ENCODE measurements at places on chromosomes 3 and 15. TPM values are rescaled to one million over a fixed set of nuclear protein-coding genes. Genes with fewer than 3 reads are reported as not detected.

DNA sequence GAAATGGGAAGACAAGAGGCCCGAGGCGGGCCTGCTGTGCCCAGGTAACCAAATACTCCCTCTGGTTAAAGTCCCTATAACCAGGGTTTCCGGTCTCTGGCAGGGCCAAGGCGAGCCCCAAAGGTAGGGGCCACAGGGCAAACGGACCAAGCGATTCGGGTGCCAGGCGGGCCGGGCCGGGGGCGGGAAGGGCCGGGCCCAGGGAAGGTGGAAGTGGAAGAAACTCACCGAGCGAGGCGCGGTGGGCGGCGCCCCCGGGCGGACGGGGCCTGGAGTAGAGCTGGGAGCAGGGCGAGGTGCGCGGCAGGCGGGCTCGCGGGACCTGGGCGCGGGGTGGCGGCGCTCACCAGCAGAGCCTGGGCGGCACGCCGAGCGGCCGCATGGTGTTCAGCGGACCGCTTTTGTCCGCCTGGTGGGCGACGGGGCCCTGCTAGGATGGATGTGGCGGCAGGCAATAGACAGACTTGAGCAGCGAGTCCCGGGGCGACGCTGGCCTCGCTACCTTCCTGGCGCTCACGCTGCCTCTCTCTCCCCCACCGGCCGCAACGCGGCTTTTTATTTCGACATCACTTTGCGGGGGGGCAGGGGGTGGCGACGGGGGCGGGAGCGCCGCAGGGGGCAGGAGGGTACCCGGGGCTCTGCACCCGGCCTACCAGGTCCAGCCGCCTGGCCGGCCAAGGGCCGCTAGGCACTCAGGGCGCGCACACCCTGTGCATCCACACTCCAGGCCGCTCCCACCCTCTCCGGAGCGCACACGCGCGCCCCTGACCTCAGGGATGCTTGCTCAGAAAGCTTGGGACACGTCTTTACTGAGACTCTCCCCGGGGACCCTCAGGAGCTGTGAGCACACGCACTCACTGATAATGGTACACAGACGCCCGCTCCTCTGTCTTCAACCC, at the start of gene GATA2:
Gene GATA2, minus strand, starts transcription at position 531 of the 899 bp plus-strand sequence. CDS start 6,170 bp downstream, outside the sequence.
- DNase-seq, result no peak
- no peaks in the 10 kb centered on the region for H3K36me3 ChIP-seq
- peaks cover 59% of the 10 kb centered on the region for H3K4me1 ChIP-seq
- H3K27me3 ChIP-seq, result peaks cover 94% of the 10 kb centered on the region
- peak within 1 kb of the TSS; percentile 23 for H3K4me3 ChIP-seq

- no peaks in the 10 kb centered on the region for H3K4me1 ChIP-seq
- DNase-seq, result no peak
- H3K36me3 ChIP-seq, result no peaks in the 10 kb centered on the region
Measured at GRCh38 chr15:31027910-31028578, 36.6 kb upstream of the MTMR10 start.

GRCh38 chr15:41993472-41994170, 21.3 kb upstream of the EHD4 start:
- no peaks in the 10 kb centered on the region for H3K36me3 ChIP-seq
- DNase-seq, result no peak
- H3K4me3 ChIP-seq, result no peak overlapping the region
- H3K4me1 ChIP-seq, result no peaks in the 10 kb centered on the region
- H3K27me3 ChIP-seq, result no peaks in the 10 kb centered on the region

DNA sequence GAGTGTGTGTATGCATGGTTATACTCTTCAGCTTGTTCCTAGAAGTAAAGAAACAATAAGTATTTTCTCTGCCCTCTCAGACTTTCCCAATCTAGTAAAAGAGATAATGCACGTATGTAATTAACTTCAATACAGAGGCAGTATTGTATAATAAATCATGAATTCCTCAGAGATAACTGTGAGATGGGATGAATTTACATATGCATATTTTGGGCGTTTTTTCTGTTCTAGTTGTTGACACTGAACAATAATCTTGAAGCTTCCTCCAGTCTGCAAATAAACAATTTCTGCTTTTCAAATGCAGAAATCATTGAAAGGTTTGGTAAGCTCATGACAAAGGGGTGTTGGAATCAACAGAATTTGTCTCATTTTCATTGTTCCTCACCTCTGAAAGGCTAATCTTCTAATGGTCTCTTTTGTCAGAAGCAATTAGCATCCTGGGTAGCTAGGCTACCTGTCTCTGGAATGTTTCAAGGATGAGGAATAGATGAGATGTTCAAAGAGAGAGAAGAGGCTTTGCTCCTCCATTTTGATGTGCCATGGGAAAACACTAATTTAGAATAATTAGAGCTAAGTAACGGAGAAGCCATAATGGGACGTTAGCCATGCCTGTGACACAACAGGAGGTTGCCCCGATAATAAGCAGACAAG, 43.3 kb upstream of the SIAH2 start:
- DNase-seq, result no peak
- no peak overlapping the region for H3K27ac ChIP-seq
- no peaks in the 10 kb centered on the region for H3K27me3 ChIP-seq
- H3K36me3 ChIP-seq, result no peaks in the 10 kb centered on the region
- no peak overlapping the region for H3K4me3 ChIP-seq
- no peaks in the 10 kb centered on the region for H3K4me1 ChIP-seq

DNA sequence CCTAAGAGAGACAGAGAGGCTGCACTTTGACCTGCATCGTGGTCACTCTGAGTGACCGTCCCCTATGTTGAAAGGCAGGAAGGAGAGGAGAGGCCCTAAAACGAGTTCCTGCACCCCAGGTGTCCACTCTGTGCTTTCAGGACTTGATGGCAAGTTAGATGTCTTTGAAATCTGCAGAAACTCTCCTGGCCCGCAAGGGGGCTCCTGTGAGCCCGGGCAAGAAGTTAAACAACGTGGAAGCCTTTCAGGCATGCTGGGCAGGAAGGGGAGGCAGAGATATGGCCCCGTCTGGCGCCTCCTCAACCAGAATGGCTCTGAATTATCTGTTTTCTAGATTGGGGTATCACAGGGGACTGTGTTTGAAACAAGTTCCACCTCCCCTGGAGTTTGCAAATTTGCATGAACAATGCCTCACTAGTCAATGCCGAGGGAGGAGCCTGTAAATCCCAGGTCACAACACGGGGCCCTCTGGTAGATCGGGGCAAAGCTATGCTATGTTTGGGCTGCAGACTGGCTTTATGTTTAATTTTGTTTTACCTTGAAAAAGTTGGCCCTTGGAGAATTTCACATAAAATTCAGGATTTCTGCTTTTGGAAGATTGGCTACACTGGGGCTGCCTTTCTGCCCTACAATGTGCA, 9.8 kb downstream of the CTXND1 start:
- H3K4me1 ChIP-seq, result peaks cover 20% of the 10 kb centered on the region
- no peak overlapping the region for H3K27ac ChIP-seq
- H3K36me3 ChIP-seq, result no peaks in the 10 kb centered on the region
- H3K27me3 ChIP-seq, result peaks cover 38% of the 10 kb centered on the region
- DNase-seq, result no peak

DNA sequence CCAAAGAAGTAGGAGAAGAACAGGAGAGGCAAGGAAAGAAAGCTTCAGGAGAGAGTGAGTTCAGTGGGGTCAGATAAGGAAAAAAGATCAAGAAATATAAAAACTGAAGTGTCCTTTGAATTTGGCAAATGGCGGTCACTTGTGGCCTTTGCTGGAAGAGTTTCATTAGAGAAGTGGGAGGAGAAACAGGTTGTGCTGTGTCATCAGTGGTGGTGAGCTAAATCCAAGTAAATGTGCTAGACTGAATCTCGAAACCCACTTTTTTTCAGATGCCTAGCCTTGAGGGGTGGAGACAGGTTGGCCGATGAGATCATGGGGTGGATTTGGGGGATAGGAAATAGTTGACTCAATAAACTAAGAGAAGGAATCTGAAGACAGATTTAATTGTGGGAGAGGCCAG, 43.7 kb downstream of the CHRD start:
- H3K4me3 ChIP-seq, result no peak overlapping the region
- no peaks in the 10 kb centered on the region for H3K4me1 ChIP-seq
- DNase-seq, result no peak
- no peaks in the 10 kb centered on the region for H3K36me3 ChIP-seq

DNA sequence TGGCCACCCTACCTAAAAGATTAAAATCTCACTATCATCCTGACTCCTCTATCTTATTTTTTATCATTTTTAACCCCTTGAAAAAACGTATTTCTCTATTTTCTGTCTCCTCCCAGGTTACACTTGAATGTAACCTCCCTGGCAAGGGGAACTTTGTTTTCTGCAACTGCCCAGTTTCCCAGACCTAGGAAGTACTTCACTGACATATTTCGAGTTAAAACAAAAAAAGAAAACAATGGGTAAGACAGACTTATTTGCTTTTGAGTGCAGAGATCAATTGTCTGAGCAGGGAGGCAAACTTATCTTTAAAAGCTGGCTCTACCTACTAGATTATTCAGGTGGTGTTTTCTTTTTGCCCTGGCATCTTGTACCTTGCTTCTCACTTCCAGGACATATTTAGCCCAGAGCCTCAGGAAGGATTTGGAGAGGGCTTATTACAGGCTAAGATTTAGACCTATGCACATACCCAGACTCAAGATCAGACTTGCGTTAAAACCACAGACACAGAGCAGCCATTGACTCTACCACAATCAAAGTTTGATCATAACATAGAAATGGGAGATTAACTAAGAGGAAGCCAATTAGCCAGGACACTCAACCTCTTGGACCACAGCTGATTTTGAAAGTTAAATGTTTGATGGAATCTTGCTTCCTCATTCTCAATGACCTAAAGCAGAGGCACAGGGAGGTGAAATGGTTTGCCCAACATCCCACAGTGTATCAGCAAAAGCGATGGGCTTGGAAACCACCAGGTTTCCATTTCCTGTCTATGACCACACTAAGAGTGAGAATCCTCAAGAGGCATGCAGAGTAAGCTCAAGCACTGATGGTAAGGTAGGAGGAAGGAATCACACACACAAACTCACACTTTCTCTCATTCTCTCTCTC, 169.5 kb upstream of the THBS1 start:
- no peaks in the 10 kb centered on the region for H3K4me1 ChIP-seq
- no peaks in the 10 kb centered on the region for H3K27me3 ChIP-seq
- no peak overlapping the region for H3K4me3 ChIP-seq
- no peaks in the 10 kb centered on the region for H3K36me3 ChIP-seq

GRCh38 chr3:149299938-149300801, 33.3 kb downstream of the TM4SF18 start:
- H3K27me3 ChIP-seq, result no peaks in the 10 kb centered on the region
- H3K27ac ChIP-seq, result peak overlapping the region; percentile 74
- no peaks in the 10 kb centered on the region for H3K36me3 ChIP-seq
- no peak overlapping the region for H3K4me3 ChIP-seq

- H3K27ac ChIP-seq, result no peak overlapping the region
- peaks cover 33% of the 10 kb centered on the region for H3K36me3 ChIP-seq
- H3K4me1 ChIP-seq, result peaks cover 48% of the 10 kb centered on the region
- DNase-seq, result no peak
- no peak overlapping the region for H3K4me3 ChIP-seq
- H3K27me3 ChIP-seq, result no peaks in the 10 kb centered on the region
Measured at GRCh38 chr3:45109771-45110508, 36.2 kb downstream of the CDCP1 start.

DNA sequence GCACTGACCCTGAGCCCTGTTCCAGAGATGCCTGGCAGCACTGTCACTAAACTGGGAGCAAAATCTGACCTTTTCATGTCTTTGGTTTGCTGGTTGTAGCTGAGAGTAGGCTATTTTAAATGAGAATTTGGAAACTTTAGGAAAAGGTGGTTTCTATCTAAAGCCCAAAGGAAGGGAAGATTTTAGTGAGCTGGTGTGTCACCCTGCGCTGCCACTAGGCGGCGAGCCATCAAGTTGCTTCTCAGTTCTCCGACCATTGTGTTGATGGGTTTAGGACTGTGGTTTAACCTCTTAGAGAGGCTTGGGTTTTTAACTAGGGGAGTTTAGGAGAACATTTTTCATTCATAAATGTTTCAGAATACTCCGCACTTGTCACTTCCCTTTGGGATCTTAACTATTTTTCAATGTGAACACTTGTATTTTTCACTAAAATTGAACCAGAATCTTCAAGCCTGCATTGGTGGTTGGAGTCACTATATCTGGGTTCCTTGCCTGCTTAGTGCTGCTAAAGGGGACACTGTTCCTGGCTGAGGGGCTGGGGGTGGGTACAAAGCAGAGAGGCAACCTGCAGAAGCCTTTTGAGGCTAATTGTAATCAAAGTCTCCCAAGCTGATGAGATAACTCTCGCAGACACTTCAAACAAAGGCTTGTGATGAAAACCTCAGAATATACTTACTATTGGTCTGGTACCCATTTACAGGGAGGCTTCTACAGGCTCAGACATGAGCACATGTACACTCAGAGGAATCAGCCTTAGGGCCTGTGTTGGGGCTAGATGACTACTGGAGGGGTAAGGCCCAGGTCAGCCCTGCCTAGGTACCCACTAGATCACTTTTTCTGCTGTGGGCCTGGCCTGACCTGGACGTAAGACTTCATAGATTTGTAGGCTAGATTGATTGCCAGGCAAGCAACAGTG, 16.8 kb downstream of the EXOSC7 start:
- no peaks in the 10 kb centered on the region for H3K27me3 ChIP-seq
- no peak overlapping the region for H3K4me3 ChIP-seq
- peaks cover 43% of the 10 kb centered on the region for H3K36me3 ChIP-seq

GRCh38 chr15:84725001-84725491, 9.1 kb upstream of the SEC11A start:
- no peak overlapping the region for H3K4me3 ChIP-seq
- DNase-seq, result no peak
- no peaks in the 10 kb centered on the region for H3K36me3 ChIP-seq

GRCh38 chr3:101813817-101814440, 34.9 kb downstream of the NXPE3 start:
- H3K4me3 ChIP-seq, result no peak overlapping the region
- peaks cover 52% of the 10 kb centered on the region for H3K4me1 ChIP-seq
- peak; percentile 66 for DNase-seq

- H3K4me1 ChIP-seq, result no peaks in the 10 kb centered on the region
- no peaks in the 10 kb centered on the region for H3K27me3 ChIP-seq
- H3K4me3 ChIP-seq, result no peak overlapping the region
- no peak overlapping the region for H3K27ac ChIP-seq
- no peak for DNase-seq
Measured at GRCh38 chr3:144369129-144369879, 397.7 kb downstream of the DIPK2A start.

DNA sequence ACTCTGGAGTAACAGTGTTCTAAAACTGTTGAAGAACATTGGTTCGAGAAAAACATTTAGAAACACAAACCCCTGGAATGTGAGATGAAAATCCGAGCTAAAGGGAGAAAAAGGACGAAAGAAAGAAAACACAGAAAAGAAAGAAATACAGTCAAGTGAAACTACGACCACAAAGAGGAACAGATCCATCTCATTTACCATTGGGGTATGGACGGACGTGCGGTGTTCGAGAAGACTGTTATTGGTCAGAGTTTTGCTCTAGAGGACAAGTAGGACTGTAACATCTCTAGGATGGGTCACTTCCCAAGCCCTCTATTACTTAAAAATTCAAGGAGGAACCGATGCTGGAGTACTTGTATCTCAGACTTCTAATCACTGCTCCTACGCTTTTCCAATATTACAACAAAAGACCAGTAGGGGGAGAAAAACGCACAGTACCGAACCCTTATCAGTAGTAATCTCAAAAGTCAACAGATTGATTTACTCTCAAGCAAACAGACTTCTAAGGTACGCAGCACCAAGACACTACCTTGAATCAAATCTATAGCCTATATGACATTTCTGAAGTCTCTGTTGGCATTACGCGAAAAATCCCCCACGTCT, 1.1 kb upstream of the PIK3CA start:
- peak; percentile 89 for DNase-seq
- no peaks in the 10 kb centered on the region for H3K27me3 ChIP-seq
- peak overlapping the region; percentile 85 for H3K4me3 ChIP-seq
- H3K27ac ChIP-seq, result peak overlapping the region; percentile 97
- no peaks in the 10 kb centered on the region for H3K36me3 ChIP-seq

The RBP2 gene
- not detected for total RNA-seq

The PLSCR5 gene
- total RNA-seq, result not detected

The SPTBN5 gene
- 0.87 TPM for total RNA-seq

The CFAP92 gene
- total RNA-seq, result 0.87 TPM

The CTXND1 gene
- total RNA-seq, result 4.3 TPM

The SENP8 gene
- total RNA-seq, result 2.2 TPM

The CCR1 gene
- total RNA-seq, result 1.4 TPM

The PRTG gene
- not detected for total RNA-seq
